ENCODE measurements at places on chromosomes 13 and 19.

DNA sequence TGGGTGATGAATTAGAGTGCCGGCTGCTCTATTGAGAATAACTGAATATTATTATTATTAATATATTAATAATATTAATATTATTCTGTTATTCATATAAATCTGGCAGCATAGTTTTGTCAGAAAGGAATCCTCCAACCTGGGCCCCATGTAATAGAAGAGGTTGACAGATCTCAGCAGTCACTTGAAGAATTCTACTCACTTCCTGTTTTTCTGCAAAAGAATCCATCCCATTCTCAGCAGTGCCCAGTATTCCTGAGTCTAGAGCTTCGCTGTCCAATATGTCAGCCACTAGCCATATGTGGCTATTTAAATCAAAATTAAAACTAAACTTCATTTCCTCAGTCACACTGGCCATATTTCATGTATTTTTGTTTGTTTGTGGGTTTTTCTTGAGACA lies 72.4 kb upstream of the USPL1 start:
- no peak for DNase-seq

- no peak for DNase-seq
Observed at GRCh38 chr13:94658926-94659597, 53.3 kb downstream of the SOX21 start.

GRCh38 chr19:53461866-53462265 lies 5.7 kb upstream of the ZNF813 start:
- no peak for DNase-seq

DNA sequence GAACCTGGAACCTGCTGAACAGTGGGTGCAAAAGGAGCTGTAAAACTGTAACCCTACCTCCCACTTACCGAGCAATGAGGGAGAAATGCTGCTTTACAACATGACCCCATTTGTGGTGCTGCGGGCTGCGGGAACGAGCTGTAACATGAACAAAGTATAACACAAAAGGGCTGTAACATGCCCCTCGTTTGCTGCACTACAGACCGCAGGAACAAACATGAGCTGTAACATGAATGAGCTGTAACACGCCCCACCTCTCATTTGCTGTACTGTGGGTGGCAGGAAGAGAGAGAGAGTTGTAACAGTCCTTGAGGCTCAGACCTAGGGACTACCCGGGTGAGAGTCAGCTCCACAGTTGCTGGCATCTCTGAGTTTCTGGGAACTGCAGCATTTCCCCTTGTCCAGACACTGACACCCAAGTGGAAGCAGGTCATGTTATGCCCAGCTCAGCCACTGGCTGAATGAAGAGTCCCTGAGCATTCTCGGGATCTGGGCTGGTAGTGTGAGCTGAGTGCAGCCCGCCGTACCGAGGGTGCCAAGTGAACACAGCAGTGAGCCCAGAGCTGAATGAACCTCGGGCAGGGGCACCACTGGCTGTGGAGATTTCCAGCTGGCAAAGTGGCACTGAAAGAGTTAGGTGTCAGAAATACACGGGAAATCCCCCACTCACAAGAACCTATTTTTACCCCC lies 1385.3 kb upstream of the SPRY2 start:
- no peak for DNase-seq

DNA sequence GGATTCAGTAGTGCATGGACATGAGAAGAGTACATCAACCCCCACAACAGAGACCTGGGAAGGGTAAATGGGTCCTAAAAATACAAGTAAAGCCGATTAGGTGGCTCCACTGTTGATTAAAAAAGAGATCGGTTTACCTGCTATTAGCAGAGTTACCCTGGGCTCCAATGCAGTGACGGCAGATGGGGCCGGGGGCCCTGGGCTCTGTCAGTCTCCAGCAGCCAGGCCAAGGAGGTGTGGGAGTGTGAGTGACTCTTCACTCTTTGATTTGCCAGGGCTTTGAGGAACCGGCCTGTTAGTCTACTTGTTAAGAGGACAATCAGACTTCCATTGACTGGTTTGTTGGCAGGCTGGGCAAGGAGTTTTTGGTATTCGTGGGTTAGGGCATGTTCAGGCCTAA lies 1368.7 kb downstream of the UQCRFS1 start:
- DNase-seq = no peak

- no peak for DNase-seq
Observed at GRCh38 chr13:92354583-92354982, 872.0 kb upstream of the GPC6 start.

DNA sequence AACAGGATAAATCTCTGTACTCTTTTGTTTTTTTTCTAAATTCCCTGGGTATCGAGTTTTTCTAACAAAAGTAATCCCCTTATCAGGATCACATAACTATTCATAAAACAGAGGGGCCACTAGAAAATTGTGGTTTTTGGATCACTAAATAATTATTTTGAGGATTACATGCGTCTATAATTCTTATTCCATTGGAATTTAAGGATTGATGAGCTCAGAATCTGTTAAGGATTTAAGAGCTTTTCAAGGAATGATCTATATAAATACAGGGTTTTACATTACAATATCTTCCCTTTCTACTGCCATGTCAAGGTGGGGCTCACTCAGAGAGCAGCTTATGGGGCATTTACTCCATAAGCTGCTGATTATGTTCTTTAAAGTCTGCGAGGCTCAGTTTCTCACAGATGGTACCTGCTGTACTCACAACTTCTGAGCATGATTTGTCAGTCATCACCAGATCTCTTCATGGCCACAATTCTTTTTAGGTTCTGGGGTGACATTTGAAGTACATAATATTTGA lies 449.8 kb downstream of the PCDH17 start:
- no peak for DNase-seq

DNA sequence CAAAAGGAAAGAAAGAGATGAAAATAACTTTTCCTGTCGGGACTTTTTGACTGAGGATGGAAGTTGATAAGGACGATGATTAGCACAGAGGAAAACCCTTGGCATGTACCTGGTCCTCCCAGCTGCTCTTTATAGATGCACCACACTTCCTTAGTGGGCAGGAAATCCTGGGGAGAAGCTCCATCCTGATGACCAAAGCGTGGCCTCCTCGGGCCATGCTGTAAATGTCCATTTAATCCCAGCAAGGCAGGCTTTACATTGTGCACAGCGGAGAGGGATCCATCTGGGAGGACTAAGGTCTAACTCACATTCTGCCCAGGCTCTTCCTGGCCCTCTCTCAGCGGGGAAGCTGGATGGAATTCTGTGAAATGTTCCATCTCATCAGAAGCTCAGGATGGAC lies 113.5 kb downstream of the COL4A2 start:
- DNase-seq = no peak

- DNase-seq = no peak
Observed at GRCh38 chr13:60974296-60974695, 441.4 kb downstream of the PCDH20 start.

GRCh38 chr19:35902870-35903475 lies 644 bp downstream of the HCST start:
- no peak for DNase-seq

DNA sequence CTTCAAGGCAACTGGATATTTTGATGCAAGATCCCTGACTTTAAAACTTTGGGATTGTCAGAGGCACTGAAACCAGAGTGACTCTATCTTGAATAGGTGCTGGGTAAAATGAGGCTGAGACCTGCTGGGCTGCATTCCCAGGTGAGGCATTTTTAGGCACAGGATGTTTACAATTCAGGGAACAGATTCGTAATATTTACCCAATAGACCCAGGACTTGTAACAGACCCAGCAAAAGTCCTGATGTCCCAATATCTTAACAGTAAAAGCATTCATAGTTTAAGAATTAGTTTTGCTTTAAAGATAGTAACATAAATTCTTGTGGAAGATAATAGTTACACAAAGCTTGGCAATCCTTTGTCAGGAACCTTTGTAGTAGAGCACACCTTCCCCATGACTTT lies 166.2 kb downstream of the FGF14 start:
- no peak for DNase-seq

DNA sequence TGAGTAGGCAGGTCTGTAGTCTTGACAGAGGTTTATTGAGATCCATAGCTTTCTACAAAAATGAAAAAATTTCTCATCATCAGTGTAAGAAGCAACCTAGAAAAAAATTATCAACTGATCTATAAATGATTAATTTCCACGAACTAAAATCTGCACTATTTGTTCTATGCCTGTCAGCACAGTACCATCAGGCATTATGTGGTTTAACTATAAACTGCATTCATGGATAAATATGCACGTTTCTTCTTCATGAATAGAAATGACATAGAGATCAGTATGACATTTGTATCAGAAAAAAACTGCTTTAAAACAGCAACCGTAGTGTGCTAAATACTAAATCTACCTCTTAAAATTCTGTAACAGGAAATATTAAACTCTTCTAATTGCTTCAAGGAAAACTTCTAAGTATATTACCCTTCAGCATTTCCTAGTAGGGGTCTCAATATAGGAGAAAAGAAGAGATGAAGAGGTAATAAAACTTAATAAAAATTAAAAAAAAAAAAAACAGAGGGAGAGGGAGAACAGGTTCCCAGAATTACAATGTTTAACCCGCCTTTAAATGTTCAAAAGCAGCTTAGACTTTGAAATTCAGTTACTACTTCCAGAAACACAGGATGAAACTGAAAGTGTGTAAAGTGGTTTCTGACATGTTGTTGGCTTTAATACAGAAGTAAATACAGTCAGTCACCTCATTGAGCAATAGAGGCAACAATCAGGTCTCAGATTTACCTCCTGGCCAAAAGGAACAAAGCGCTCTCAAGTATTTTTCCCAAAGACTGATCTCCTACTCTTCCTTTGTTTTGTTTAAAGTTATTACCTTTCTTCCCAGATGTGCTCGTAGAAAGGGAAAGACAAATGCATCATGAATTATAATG lies 144.4 kb downstream of the DIAPH3 start:
- no peak for DNase-seq

DNA sequence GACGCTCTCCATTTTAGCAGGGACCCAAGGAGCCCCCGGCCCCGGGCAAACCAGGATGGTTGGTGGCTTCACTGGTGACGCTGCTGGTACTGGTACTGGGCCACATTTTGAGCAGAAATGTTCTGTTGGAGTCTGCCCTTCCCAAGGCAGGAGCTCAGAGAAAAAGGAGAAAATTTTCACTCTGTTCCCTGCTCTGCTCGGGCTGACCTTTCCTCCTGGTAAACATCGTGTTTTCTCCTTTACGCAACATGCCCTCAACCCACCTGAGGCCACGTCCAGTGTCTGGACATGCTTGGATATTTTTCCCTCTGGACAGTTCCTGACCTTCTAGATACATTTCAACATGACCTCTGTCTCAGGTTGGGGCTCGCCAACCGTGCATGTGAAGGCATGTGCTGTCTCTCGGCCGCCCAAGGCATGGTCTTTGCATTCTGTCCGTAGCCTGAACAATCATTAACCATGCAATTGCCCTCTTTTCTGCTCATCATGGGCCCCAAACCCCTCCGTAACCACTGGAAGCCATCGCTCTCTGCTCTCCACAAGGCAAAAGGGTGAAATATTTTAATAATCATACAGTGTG lies 115.2 kb upstream of the PEG3 start:
- DNase-seq = no peak

- DNase-seq = no peak
Observed at GRCh38 chr13:51618626-51619025, 34.4 kb downstream of the WDFY2 start.

GRCh38 chr13:111954661-111955411 lies 112.1 kb upstream of the SOX1 start:
- DNase-seq = no peak

GRCh38 chr13:73720216-73720840 lies 413.9 kb downstream of the KLF12 start:
- no peak for DNase-seq

GRCh38 chr13:109154966-109155761 lies 525.8 kb downstream of the MYO16 start:
- no peak for DNase-seq

GRCh38 chr13:20798027-20798426 lies 24.3 kb upstream of the EEF1AKMT1 start:
- DNase-seq = no peak

GRCh38 chr13:114023716-114024602 lies 50.1 kb upstream of the C13orf46 start:
- DNase-seq = no peak

DNA sequence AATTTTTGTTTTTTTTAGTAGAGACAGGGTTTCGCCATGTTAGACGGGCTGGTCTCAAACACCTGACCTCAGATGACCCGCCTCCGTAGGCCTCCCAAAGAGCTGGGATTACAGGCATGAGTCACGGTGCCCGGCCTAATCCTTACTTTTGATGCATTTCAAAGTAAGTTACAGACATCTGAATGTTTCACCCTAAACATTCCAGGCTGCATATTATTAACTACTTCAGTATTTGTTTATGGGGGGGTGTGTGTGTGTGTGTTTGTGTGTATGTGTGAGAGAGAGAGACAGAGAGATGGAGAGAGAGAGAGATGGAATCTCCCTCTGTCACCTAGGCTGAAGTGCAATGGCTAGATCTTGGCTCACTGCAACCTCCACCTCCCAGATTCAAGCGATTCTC lies 13.1 kb downstream of the SULT2B1 start:
- no peak for DNase-seq

- no peak for DNase-seq
Observed at GRCh38 chr13:96858133-96858826, 136.0 kb downstream of the OXGR1 start.

DNA sequence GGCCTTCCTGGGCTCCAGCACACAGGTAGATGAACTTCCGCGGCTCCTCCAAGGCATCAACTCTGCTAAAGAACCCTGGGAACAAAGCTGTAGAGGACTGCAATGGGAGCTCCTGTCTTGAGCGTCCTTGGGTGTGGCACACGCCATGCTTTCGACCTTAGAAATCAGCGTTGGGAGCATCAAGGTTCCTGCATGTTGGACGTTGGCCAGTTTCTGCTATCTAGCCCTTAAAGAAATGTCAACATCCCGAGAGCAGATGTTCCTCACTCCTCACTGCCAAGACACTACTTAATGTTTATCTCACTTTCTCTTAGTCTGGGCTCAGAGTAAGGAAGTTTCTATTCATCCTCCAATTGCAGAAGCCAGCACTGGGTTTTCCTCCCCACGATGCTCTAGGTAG lies 70.6 kb upstream of the MEDAG start:
- DNase-seq = no peak

GRCh38 chr13:31200637-31200971 lies 829 bp downstream of the B3GLCT start:
- peak; percentile 32 for DNase-seq
